ENCODE measurements at places on chromosomes 11 and 22. TPM values are rescaled to one million over a fixed set of nuclear protein-coding genes. Genes with fewer than 3 reads are reported as not detected.

- ATAC-seq: no peak
These were observed 11.0 kb downstream of the DDB2 start for GRCh38 chr11:47225552-47226400.

- no peak for ATAC-seq
These were observed 779.7 kb upstream of the LRRC4C start for GRCh38 chr11:42239188-42239587.

GRCh38 chr11:11306855-11307254 is 46.2 kb downstream of the CSNK2A3 start:
- ATAC-seq: no peak

GRCh38 chr22:20298110-20298802 is 21.6 kb downstream of the DGCR6L start:
- ATAC-seq: no peak

DNA sequence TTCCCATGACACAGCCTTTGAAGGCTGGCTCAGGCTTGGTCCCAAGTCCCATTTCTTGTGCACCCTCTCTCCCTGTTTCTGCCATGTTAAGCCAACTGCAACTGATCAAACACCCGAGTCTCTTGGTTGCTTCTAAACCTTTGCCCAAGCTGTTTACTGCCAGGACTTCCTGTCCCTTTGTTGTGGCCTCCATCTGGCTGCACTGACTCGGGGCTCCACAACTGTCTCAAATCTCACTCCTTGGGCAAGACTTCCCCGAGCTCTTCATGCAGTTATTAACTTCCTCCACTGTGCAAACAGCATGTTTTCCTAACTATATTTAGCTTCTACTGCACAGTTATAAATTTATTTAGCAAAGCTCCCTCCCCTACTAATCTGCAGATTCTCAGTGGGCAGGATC is 4.3 kb downstream of the VPREB1 start:
- no peak for ATAC-seq

The HORMAD2 gene
- not detected for total RNA-seq

The CALCA gene
- not detected for total RNA-seq

- ATAC-seq: no peak
These were observed 37.5 kb downstream of the PPARA start for GRCh38 chr22:46187862-46188261.

DNA sequence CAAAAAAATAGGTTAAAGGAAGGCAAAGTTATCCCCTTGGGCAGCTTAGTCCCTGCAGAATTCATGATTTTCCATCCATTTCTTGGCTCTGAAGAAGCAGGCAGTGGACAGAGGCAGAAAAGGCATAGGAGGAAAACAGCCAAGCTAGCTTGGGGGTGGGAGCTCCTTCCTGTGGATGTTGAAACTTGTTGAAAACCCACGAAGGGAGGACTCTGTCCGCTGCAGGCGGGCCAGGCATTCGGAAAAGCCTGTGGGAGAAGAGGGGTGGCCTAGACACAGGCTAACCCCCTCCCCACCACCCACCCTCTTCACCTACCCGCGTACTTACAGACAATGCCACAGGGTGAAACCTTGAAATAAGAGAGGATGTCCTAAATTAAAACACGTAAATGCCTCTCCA is 72.1 kb downstream of the C22orf31 start:
- no peak for ATAC-seq

The DEFB131B gene
- not detected for total RNA-seq

The SLC22A12 gene
- not detected for total RNA-seq

The GAS2 gene
- 1.2 TPM for total RNA-seq

- ATAC-seq: peak; percentile 35
These were observed 101.0 kb downstream of the ME3 start for GRCh38 chr11:86571273-86571948.

- ATAC-seq: no peak
These were observed 171.2 kb upstream of the ZBED5 start for GRCh38 chr11:11029027-11029426.

The APOA4 gene
- not detected for total RNA-seq

The CARNS1 gene
- 0.20 TPM for total RNA-seq

- ATAC-seq: no peak
These were observed 54.3 kb downstream of the SWAP70 start for GRCh38 chr11:9718147-9718546.

The OR52H1 gene
- not detected for total RNA-seq

DNA sequence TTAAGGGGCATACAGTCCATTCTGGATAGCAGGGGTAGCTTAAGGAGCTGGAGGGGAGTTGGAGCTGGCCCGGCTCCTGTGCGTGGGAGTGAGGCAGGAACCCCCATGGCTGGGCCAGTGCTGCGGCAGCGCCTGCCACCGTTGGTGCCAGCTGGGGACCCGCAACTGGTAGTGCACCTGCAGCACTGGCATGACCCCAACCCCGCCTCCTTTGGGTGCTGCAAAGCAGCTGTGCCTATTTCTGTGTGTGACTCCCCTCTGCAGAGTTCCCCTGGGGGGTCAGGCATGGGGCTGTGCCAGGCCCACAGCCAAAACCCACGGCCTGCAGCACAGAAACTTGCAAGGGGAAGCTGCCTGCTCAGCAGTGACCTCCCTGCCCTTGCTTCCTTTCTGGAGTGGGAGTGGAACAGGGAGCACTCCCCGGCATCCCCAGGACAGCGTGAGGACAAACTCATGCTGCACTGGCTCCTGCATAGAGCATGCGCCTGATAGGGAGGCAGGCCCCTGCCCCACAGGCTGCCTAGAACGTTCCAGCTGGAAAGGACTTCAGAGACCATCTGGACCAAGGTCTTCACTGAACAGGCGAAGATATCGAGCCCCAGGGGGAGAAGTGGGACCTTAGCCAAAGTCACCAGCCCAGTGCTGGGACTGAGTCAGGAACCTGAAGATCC is 26.2 kb upstream of the RAB1B start:
- no peak for ATAC-seq

DNA sequence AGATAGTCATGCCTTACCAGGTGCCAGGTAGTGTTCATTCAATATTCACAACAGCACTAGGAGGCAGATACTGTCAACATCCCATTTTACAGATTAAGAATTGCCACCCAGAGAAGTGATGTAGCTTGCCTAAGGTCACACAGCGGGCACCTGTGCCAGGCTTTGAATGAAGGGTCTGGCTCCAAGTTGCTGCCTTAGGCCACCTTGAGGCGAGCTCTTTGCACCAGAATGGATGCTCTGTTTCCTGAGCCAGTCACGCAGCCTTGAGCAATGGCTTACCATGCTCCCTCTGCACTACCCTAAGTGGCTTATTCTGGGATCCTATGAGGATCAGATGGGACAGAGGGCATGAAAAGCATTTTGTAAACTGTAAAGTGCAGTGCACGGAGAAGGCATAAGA is 25.1 kb upstream of the TIMP3 start:
- no peak for ATAC-seq

The INS gene
- total RNA-seq: not detected

The TMPRSS4 gene
- total RNA-seq: 208 TPM

The OR8H3 gene
- total RNA-seq: not detected

DNA sequence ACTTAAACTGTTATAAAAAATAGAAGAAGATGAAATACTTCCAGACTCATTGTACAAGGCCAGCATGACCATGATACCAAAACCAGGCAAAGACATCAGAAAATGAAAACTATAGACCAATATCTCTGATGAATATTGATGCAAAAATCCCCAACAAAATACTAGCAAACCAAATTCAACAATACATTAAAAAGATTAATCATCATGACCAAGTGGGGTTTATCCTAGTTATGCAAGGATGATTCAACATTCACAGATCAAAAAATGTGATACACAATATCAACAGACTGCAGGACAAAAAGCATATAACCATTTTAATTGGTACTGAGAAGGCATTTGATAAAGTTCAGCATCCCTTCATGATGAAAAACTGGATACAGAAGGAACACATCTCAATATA is 824.5 kb upstream of the RAG2 start:
- ATAC-seq: no peak

GRCh38 chr11:121643479-121644186 is 190.9 kb upstream of the SORL1-AS1 start:
- peak; percentile 25 for ATAC-seq

- peak; percentile 3 for ATAC-seq
These were observed 522 bp upstream of the SEPTIN5 start for GRCh38 chr22:19713650-19714311.

GRCh38 chr11:73939096-73939495 is 11.7 kb upstream of the DNAJB13 start:
- ATAC-seq: no peak

The MPEG1 gene
- total RNA-seq: 1.8 TPM

GRCh38 chr11:108512708-108513107 is 14.5 kb upstream of the POGLUT3 start:
- no peak for ATAC-seq

DNA sequence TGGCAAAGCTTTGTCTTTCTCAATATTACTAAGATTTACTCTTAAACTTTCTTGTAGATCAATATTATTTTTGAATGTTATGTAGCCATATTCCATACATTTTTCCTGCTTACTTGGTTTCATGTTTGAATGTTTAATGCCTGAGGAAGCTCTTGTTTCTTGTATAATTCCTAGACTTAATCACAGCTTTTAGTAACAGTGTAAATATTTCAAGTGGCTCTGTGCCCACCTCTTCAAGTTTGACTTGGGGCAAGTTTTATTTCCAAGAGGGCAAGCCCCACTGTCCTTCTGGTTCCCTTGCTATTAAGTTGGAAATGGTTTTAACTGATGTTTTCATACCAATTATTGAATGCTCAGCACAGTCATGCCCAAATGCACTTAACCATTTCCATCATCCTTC is 1004.1 kb downstream of the OPCML start:
- no peak for ATAC-seq

The CNIH2 gene
- total RNA-seq: 0.52 TPM

DNA sequence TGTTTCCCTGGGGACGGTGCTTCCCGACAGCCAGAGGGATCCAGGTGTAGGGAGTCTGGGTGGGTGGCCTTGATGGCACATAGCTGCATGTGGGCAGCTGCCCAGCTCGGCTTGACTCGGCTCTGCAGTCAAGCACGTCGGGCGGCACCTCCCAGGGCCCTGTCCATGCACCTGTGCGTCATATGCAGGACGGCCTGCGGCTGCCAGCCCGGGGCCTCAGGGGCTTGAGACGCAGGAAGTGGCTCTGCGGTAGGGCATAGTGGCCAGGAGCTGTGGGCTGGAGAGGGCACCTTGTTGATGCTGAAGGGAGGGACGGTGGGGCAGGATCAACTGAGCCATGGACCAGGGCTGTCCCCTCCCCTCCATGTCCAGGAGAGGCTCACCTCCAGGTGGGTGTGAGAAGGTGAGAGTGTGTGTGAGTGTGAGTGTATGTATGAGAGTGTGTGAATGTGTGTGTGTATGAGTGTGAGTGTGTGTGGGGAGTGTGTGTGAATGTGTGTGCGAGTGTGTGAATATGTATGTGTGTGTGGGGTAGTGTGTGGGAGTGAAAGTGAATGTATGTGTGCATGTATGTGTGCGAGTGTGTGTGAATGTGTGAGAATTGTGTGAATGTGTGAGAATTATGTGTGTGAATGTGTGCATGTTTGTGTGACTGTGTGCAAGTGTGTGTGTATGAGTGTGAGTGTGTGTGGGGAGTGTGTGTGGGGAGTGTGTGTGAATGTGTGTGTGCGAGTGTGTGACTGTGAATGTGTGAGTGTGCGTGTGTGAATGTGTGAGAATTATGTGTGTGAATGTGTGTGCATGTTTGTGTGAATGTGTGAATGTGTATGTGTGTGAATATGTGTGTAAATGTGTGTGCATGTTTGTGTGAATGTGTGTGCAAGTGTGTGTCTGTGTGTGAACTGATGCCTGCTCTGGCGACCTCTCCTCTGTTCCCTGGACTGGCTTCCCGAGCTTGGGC is 5.7 kb upstream of the SUN2 start:
- peak; percentile 15 for ATAC-seq

The FAM168A gene
- 10.1 TPM for total RNA-seq

DNA sequence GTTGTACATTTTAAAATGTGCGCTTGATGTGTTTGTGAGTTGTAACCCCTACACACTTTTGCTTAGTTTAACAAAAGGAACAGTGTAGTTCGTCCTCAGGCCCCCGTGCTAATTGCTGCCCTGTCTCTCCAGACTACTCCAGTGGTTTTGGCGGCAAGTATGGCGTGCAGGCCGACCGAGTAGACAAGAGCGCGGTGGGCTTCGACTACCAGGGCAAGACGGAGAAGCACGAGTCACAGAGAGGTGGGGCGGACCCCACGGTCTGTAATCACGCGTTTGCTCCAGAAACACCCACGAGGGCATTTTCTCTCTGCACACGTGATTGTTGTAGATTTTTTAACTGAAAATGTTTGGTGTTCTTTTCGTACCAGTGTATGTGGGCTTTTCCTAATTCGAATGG is 18.6 kb downstream of the CTTN start:
- no peak for ATAC-seq

DNA sequence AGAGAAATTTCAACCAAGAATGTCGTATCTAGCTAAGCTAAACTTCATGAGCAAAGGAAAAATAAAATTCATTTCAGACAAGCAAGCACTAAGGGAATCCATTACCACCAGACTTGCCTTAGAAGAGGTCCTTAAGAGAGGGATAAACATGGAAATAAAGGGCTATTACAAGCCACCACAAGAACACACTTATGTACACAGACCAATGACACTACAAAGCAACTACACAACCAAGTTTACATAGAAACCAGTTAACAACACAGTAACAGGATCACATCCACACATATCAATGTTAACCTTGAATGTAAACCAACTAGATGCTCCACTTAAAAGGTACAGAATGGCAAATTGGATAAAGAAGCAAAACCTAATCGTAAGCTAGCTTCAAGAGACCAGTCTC is 38.0 kb downstream of the TMEM123 start:
- ATAC-seq: no peak

GRCh38 chr11:75024764-75025211 is 36.1 kb downstream of the NEU3 start:
- ATAC-seq: no peak

- no peak for ATAC-seq
These were observed at the start of gene KCNA4 for GRCh38 chr11:30016588-30017363. Gene KCNA4 (minus strand): TSS chr11:30017030. CDS start chr11:30012678, 4,352 bp downstream.

GRCh38 chr22:22920104-22920654 is 32.6 kb downstream of the IGLL5 start:
- ATAC-seq: no peak

DNA sequence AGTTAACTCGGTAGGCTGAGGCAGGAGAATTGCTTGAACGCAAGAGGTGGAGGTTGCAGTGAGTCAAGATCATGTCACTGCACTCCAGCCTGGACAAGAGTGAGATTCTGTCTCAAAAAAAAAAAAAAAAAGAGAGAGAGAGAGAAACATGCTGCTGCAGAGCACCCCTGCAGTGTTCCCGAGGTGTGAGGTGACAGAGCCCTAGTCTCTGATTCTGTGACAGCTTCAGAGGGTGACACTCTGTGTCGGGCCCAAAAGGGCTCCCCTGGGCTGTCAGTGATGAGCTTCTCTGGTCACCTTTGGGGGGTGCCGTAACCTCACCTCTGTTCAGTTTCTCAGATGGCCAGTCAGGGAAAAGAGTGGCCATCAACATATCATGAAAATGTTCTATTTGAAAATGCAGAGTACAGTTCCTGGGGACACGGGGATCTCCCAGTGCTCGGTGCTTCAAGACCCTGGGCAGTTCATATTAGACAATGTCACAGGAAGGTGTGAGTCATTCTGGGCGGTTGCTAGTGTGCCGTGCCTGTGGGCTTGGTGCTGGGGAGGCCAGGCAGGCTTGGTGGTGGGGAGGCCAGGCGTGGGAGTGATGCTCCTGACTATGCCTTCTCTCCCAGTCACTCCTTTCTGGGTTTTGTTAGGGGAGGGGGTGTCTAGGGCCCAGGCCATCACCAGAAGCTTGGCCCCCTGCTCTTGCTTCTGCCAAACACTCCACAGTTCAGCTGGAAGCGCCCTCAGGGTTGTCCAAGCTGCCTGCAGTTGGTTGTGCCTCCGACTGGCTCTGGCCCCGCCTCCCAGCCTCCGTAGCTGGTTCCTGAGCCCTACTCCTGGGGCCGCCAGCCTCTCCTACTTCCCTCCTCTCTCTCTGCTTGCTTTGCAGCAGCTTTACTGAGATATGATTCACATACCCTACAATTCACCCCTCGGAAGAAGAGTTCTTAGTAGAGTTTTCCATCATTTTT is 52.5 kb upstream of the CLDN5 start:
- ATAC-seq: peak; percentile 76

All from esophagus mucosa (tissue), 1 donor.